ENCODE measurements at places on chromosomes 12 and 14.

- DNase-seq: no peak
These were observed 395.0 kb downstream of the FOXG1 start for GRCh38 chr14:29161593-29161992.

DNA sequence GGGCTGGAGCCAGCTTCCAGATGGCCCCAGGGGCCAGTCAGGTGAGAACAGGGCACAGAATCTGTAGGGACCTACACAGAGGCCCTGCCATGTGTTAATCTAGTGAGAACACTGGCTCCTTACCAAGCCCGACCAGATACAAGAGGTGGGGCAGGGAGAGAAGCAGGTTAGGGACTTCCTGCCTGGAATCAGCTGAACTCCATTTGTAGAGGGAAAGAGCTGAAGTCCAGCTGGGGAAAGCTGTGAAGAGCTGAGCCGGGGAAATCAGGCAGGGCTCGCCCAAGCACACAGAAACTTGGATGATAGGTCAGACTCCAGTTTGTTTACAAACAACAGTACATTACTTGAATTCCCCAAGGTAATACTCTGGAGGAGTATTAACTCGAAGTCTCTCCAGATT, 46.7 kb downstream of the PTGER2 start:
- no peak for DNase-seq

GRCh38 chr14:102352213-102352612, 10.5 kb downstream of the CINP start:
- DNase-seq: no peak

DNA sequence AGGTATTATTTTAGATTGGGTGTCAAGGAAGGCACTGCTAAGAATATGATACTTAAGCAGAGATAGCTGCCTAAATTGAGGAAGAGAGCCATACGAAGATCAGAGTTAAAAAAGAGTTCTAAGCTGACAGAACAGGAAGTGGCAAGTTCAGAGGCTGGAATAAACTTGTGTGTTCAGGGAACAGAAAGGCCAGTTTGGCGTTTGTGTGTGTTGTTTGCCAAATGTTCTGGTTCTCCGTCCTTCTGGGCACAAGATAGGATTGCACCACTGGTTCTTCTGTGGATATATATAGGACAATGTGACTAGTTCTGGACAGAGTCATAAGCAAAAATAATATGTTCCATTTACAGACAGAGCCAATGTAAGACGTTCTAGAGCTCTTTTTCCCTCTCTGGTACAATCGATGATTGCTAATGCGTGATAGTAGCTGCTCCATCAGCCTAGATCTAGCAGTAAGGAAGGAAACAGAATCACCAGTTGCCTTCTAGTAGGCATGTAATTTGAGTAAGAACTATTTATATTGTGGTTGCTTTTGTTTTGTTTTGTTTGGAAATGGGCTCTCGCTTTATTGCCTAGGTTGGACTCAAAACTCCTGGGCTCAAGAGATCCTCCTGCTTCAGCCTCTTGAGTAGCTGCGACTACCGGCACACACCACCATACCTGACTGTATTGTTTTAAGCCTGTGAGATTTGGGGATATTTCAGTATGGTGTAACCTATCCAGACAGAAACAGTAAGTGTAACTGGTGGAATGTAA, 7.4 kb downstream of the BBS10 start:
- no peak for DNase-seq

GRCh38 chr12:57178213-57178612, 30.8 kb upstream of the LRP1-AS start:
- DNase-seq: no peak

DNA sequence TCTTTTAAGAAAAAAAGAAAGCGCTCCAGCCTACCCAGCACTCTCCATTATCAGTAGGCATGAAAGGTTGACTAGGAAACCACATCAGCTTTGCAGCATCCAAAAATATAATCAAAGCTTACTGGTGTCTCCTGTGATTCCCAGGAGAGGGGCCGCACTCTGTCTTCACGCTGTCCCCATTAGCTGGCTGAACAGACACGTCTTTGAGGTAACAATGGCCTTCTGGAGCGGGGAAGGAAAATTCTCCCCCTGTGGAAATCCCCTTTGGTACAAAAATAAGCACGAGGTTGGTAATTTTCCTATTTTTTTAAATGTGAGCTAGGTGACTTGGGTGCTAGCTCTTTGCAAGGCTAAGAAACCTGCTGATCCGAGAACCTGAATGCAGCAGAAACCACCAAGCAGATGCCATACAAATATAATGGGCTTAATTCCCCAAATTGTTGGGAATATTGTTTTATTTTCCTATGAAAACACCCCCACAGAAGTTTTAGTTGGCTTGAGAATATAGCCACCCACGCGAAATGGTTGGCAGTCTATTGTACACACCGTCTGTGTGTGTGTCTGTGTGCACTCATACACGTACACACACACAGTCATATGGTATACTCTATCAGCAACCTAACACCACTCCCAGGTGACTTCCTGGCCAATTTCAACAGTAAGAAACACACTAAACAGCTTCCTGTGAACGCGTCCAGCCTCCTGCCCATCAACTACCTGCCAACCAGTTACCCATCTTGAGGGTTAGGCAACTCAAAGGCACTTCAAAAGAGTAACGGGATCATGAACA, 71.2 kb downstream of the KSR2 start:
- DNase-seq: no peak

- DNase-seq: no peak
These were observed 88.0 kb downstream of the KIF21A start for GRCh38 chr12:39354955-39355354.

GRCh38 chr12:6632026-6632983, 3.5 kb downstream of the LPAR5 start:
- peak; percentile 74 for DNase-seq

DNA sequence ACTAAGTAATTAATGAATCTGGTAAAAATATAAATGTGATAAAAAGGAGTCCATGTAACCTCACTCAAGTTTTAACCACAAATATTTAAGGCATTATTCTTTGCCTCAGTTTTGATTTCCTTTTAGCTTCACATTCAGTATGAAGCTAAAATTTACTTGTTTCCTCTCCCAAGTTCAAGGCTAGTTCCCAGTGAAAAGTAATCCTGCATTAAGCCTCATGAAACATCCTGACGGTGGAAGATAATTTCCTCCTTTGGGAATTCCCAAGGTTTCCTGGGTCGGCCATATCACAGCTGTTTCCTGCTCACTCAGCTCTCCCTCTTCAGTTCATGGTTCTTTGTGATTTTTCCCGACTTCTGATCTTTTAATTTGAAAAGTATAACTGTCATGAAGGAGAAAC, 1256.8 kb upstream of the FLRT2 start:
- no peak for DNase-seq

- DNase-seq: no peak
These were observed 252.5 kb upstream of the TMPO start for GRCh38 chr12:98262902-98263301.

DNA sequence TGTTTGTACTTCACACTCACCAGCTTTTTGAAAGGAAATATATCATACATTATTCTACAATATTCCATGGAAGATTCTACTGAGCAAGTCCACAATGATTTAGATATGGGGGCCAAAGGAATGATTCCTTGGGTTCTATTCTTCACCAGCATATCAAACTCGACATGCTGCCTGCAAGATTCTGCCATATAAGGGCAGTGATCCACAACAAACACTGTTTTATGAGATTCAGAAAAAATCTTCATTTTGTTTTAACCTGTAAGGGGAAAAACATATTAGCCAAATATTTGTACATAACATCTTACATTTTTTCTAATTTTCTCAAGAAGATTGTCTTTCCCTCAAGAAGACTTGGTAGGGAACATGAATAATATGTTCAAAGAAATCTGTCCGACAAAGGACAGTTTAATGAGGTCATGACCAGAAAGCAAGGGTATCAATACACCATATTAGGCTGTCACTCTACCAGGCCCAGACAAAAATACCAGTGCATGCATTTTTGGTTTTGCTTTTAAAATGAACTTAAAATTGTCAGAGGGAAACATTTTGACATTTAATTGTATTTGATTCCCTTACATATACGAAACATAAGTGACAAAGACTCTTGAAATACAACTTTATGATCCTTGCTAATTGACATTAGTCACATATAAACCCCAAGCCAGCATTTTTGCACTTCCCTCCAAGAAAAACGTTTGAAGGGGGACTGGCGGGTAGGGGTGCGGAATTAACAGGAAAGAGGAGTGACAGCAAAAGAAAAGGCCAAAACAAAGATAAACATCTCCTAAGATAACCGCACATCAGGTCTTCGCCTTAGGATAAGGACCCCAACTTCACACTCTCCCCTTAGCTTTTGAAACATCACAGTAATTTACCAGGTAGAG, 980 bp downstream of the INTS13 start:
- peak; percentile 14 for DNase-seq

GRCh38 chr12:30847259-30847658, 79.3 kb upstream of the TSPAN11 start:
- peak; percentile 29 for DNase-seq

DNA sequence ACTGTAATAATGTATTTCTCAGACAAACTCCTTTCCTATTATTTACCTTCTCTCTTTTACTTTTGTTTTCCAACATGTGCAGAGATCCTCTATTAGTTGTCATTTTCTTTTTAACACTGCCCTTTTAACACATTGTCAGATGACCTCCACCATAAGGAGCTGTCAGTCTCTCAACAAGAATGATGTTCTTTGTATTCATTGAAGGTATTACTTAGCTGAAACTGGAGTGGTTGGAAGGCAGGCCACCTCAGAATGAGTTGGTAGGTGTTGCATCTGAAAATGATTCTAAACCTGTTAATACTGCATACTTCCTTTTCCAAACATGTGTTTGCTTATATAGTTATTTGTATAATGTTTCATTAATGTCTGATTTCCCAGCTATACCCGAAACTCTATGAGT, 16.9 kb downstream of the TMEM117 start:
- no peak for DNase-seq

GRCh38 chr12:64120568-64120967, 101.5 kb downstream of the KICS2 start:
- DNase-seq: no peak

DNA sequence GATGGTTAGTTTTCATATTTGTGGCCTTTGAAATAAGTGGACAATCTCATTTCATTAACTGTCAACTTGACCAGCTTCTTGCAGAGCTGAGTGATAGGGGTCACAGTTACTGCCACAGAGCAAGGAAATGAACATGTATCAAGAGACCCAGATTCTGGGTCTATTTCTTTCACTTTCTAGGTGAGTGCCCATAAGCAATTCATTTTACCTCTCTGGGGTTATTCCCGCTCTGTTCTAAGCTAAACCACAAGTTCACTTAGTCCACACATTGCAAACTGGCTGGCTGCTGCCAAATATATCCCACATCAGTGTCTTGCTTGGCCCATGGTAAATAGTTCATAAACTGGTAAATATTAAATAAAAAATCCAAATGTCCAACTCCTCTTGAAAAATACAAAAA, 29.9 kb downstream of the GPHB5 start:
- no peak for DNase-seq

- DNase-seq: no peak
These were observed 27.3 kb downstream of the PSMA6 start for GRCh38 chr14:35319509-35319908.

GRCh38 chr12:101924618-101925017, 47.2 kb downstream of the DRAM1 start:
- DNase-seq: no peak

GRCh38 chr12:109695416-109695815, 18.2 kb upstream of the FAM222A start:
- no peak for DNase-seq

GRCh38 chr12:80200414-80200813, 101.1 kb downstream of the OTOGL start:
- DNase-seq: no peak

- DNase-seq: peak; percentile 75
These were observed 44.1 kb downstream of the PITPNM2 start for GRCh38 chr12:123106640-123107359.

- peak; percentile 15 for DNase-seq
These were observed 15.8 kb upstream of the HVCN1 start for GRCh38 chr12:110704750-110705149.

Data from CD4-positive, alpha-beta T cell treated with Interleukin-6 for 4 hours (primary cell).